ENCODE measurements at places on chromosomes 5 and 9.

- no peak for DNase-seq
Measured at GRCh38 chr9:84258371-84258770, 82.2 kb downstream of the SLC28A3 start.

GRCh38 chr9:132384376-132384775 lies 22.3 kb downstream of the TTF1 start:
- DNase-seq = peak; percentile 76

DNA sequence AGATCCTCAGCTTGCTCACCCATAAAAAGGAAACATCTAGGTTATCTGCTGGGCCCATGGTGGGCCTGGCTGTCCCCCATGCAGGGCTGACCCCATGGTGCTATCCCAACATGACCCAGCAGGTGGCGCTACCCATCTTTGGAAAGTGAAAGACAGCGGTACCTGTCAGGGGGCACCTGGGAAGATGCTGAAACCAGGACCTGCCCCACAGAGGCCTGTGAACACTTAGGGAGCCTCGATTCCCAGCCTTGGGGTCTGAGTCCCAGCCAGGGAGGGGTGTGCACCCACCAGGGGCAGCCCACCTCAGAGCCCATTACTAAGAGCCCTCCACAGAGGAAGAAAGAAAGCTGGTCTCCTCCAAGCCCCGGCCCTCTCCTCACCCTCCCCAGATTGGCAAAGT lies 46.6 kb upstream of the IPPK start:
- DNase-seq = peak; percentile 83

DNA sequence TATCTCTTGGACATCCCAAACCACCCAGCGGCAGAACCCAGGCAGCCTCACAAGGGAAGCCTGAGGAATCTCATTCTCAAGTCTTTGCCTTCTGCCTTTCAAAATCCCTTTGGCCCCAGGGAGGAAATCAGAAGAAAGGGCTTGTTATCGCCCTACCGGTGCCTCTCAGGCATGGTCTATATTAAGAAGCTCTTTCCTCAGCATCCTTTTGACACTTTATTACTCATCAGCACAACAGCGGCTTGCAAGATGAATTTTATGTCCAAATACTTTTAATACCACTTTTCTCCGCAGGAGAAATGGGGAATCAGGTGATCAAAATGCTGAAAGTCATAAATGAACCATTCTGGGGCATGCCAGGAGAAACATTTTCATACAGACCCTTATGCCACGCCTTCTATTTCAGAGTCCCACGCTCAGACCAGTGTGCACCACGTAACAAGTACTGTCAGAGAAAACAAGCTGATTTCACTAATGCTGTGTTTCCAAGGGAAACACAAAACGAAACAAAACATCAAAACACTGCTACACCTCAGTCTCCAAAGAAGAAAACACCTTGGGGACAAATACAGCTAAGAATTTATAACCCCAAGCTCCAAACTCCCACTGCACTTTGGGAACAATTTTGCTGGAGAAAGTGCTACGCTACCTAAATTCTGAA lies 30.0 kb downstream of the RAPGEF1 start:
- peak; percentile 38 for DNase-seq

DNA sequence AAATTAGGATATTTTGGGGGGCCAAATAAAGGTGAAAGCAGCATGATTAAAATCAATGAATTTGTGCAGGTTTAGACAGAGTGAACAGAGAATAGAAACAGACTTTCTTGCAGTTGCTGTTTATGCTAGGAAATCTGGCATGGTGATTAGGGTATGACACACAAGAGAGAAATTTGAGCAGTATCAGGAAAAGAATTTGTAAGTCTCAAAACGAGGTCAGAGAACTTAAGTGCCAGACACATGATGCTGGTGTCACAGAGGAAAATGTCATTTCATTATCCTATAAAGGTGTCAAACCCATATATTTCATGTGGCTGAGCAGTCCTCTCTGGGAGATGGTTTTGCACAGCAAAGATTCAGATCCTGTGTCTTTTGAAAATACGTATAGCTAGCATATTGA lies 15.7 kb downstream of the LVRN start:
- DNase-seq = no peak

DNA sequence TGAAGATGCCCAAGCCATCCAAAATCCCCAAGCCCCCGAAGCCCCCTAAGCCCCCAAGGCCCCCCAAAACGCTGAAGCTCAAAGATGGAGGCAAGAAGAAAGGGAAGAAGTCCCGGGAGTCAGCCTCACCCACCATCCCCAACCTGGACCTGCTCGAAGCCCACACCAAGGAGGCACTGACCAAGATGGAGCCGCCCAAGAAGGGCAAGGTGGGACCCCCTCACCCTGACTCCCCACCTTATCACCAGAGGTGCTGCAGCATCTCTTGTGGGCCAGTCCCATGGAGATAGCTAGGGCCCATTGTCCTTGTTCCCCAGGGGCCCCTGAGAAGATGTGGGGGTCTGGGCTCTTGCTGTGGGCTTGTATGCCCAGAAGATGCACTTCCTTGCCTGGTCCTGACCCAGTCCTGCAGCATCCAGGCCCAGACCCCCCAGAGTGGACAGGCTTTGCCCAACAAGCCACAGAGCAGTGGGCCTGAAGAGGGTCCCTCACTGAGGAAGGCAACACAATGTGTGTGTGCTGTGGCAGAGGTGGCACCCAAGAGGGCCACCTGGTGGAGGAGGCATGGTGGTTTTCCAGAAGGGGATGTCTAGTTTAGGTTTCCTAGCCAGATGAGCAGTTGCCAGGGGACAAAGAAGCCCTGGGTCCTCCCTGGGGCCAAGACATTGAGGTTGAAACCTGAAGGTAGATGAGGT lies 84.1 kb downstream of the PHF2 start:
- DNase-seq = no peak
